ENCODE measurements at places on chromosomes 11 and 22. TPM values are rescaled to one million over a fixed set of nuclear protein-coding genes. Genes with fewer than 3 reads are reported as not detected.

Gene LRRC55
- polyA plus RNA-seq = not detected

Gene C11orf97
- not detected for polyA plus RNA-seq

Gene NLRP14
- not detected for polyA plus RNA-seq

Gene VPREB1
- not detected for polyA plus RNA-seq

Gene GAL3ST3
- 1.9 TPM for polyA plus RNA-seq

Gene PHETA2
- polyA plus RNA-seq = 0.05 TPM

Gene TRIM51G
- not detected for polyA plus RNA-seq

Gene PANX2
- 1.3 TPM for polyA plus RNA-seq

Gene CARD18
- polyA plus RNA-seq = not detected

Gene C1QTNF5
- 0.76 TPM for polyA plus RNA-seq

GRCh38 chr22:25051073-25051472 lies 98.6 kb downstream of the KIAA1671 start:
- peak; percentile 53 for DNase-seq

DNA sequence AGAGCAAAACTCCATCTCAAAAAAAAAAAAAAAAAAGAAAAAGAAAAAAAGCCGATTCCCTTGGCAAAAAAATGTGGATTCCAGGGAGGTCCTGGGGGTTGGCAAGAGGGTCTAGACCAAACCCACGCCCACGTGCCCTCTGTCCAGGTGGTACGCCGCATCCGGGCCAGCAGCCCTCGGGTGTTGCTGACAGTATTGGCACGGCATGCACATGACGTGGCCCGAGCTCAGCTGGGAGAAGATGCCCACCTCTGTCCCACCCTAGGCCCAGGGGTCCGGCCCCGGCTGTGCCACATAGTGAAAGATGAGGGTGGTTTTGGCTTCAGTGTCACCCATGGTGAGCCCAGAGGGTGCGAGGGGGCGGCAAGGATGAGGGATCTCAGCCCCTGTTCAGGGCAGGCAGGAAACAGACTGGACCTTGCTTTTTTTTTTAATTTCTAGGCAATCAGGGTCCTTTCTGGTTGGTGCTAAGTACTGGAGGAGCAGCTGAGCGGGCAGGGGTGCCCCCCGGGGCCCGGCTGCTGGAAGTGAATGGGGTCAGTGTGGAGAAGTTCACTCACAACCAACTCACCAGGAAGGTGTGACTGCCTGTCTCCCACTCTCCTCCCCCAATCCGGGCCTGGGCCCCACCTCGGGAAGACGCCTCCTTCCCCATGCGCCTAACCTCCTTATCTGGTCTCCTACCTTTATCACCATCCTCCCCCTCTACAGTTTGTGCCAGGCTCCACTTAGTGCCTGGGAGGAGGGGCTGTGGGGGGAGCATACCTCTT lies 2.0 kb downstream of the NHERF4 start:
- DNase-seq = peak; percentile 20

DNA sequence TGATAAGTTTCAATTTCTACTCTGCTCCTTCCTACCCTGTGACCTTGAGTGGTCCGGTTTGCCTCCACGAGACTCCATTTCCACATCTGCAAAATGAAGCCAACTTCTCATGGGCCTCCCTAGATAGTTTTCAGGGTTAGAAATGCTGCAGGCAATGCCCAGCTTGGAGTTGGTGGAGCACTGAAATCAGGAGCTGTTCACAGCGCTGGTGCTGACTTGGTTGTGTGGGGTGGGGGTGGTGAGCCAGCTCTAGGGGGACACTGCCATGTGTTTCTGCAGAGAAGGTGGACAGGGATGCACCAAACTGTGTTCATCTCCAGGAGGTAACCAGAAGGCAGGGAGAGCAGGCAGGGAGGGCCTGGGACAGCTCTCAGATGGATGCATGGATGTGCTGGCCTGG lies 37.0 kb downstream of the SGSM1 start:
- DNase-seq = no peak

DNA sequence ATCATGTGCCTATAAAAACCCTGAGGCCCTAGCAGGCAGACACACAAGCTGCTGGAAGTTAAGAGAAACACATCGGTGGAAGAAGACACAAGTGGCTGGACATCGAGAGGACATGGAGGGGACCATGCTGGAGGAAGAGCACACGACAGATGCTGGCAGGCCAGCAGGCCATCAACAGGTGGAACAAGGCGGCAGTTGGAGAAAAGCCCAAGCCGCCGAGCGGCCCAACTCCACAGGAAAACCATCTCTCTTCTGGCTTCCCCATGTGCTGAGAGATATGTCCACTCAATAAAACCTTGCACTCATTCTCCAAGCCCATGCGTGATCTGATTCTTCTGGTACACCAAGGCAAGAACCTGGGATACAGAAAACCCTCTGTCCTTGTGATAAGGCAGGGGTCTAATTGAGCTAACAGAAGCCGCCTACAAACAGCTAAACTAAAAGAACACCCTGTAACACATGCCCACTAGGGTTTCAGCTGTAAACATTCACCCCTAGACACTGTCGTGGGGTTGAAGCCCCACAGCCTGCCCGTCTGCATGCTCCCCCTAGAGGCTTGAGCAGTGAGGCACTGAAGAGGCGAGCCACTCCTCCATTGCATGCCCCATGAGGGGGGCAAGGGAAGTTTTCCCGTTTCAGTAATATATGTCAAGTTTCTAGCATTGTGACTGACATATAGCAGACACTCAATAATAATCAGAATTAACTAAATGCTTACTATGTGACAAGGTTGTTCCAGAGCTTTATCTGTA lies 39.0 kb upstream of the MMP20 start:
- no peak for DNase-seq

- no peak for DNase-seq
These were observed 14.8 kb upstream of the RASD2 start for GRCh38 chr22:35525687-35526332.

DNA sequence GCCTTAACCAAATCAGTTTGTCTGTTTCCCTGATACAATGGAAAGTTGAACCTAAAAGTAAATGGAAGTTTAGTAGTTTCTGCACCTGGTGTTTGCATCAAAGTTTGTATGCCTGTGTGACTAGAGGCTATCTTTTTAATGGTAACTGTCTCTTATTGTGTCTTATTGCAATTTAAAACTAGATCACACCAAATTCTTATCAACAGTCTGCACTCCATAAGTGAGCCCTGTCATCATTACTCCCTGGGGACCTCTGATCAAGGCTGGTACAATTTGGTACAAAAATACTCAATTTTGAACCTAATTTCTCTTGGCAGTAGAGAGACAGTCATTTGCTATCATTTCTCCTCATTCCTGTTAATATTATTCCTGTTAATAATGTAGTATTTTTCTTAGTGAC lies 38.1 kb downstream of the ARHGAP1 start:
- DNase-seq = no peak

- DNase-seq = no peak
These were observed 46.5 kb downstream of the PISD start for GRCh38 chr22:31615491-31615860.

DNA sequence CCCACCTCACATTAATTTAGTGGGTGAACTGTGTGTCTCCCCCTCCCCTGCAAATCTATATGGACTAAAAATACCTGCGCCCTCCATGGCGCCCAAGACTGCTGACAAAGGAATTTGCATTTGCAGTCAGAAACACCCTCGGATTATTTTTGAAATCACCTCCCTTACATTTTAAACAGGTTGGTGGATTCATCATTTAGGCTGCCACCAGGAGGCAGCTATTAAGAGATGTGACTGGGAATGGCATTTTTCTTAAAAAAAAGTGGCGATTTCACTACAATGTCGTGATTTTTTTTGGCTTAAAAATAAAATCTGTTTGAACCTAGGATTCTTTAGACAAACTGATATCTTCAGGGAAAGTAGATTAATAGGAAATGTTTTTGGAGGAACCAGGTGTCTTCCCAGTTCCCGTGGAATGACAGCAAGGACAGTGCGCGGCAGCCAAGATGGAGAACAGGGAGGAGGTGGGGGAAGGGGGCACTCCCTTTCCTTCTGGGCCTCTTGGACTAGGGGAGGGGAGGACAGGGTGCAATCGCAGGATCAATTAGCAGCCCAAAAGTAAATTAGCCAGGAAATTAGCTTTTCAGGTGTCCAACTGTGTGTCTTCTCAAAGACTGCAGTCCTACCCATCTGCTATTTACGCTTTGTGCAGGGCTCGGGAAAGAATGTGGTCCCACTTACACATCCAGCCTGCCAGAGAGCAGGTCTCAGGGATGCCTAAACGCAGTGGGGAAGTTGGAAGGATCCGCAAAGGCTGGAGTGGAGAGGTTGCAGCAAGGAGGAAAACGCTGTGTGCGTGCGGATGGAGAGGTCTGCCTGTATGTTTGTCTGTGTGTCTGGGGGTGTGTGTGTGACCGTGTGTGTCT lies 496.4 kb downstream of the NTM start:
- DNase-seq = no peak

GRCh38 chr11:128420265-128420664 lies 167.1 kb downstream of the ETS1 start:
- DNase-seq = peak; percentile 69

DNA sequence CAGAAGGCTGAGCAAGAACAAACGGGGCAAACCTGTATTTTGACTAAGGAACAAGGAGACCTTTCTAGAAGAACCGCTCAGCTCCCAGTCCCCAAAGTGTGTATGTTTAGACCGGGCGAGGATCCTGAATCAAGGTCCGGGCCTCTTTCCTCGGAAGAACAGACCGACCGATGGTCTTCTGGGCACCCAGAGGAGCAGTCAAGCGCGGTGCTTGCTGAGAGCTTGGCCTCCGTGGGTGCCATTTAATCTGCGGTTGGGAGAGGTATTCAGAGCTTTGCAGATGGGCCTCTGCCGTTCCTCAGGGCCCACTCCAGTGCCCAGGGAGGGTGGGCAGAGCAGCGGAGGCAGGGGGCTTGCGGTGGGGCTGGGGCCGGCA lies 26.5 kb upstream of the ATXN10 start:
- no peak for DNase-seq

Measured in SK-N-SH (cell line).